ENCODE measurements at places on chromosomes 1 and 21.
A peak's percentile ranks its signal among the peaks of the same experiment; 100 is the strongest.

- no peak for DNase-seq
Observed at GRCh38 chr1:24400065-24400464, 13.5 kb downstream of the STPG1 start.

DNA sequence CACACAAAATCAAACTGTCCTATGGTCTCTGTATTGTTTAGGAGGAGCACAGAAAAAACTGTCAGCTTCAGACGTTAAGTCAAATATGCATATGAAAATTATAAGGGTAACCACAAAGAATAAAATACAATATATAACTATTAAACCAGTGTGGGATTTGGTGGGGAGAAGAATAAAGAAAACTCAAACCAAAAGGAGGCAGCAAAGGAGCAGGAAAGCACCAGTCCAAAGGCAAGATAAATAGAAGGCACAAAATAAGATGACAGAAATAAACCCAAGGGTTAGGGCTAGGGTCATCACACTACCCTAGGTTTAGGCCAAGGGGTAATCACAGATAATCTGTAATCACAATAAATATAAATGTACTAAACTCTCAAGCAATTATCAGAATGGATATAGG lies 32.8 kb downstream of the DLGAP3 start:
- DNase-seq: no peak

- no peak for DNase-seq
Observed at GRCh38 chr1:58932859-58933598, 149.2 kb upstream of the JUN start.

DNA sequence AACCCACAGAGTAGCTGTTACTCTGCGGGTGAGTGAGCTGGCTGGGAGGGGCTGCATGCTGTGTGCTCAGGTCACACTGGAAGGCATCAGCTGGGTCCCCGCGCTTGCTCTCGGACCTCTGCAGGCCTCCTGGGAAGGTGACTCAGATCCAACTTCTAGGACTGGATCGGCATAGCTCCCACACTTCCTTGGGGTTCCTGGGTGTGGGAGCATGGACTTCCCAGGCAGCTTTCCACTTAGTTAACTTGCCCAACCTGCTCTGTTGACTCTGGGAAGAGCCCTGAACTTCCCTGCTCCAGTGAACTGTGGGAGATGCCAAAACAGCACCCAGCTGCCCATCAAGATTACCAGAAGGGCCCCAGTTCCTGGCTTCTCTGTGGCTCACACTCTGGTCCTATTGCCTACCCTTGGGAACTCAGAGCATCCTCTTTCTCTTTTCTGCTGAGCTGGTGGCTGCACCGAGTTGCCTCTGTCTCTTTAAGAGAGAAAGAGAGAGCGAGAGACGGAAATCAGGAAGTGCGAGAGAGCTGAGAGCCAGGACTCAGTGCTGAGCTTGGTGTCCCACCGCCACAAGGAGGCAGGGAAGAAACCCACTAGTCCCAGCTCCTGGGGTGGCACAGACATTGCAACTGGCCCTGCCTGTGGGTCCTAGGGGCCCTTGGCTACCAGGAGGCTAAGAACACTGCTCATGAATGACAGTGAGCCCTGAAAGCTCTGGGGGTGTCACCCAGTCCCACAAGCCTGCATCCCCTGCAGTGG lies at the start of gene IKBKE:
Gene IKBKE (plus strand): TSS at position 544 of the 759 bp plus-strand sequence. CDS start 2,752 bp downstream, outside the sequence.
- DNase-seq: peak; percentile 59

GRCh38 chr1:116824631-116825206 lies 70.5 kb downstream of the CD2 start:
- no peak for DNase-seq

- DNase-seq: no peak
Observed at GRCh38 chr1:22096463-22096862, 44.0 kb downstream of the CDC42 start.

GRCh38 chr1:160402001-160402795 lies 1.8 kb downstream of the VANGL2 start:
- no peak for DNase-seq

GRCh38 chr1:152718238-152718637 lies 10.3 kb downstream of the LCE4A start:
- DNase-seq: no peak

- DNase-seq: no peak
Observed at GRCh38 chr1:233289676-233290075, 5.8 kb downstream of the PCNX2 start.

DNA sequence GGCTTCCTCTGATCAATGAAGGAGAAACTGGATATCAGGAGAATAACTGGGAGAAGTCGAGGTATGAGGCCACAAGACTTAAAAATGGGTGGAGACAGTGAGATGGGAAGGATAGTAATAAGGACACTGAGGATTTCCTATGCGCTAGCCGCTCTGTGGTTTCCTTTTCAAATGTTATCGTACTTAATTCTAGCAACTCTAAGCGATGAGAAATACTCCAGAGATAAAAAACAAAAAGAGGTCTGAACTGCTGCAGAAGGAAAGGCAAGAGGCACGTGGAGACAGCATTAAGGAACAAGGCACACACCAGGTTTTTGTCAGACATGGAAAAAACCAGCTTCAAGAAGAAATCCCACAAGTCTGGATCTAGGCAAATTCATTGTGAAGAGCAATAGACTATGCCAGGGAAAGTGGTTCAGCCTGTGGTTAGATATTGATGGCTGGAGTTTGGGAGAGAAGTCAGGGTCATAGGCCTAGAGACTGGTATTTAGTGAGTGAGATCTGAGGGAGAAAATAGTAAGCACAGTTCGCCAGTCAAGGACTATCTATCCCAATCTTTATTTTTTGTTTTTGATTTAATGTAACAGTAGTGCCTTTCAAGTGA lies 5.3 kb downstream of the CLCA2 start:
- DNase-seq: no peak

DNA sequence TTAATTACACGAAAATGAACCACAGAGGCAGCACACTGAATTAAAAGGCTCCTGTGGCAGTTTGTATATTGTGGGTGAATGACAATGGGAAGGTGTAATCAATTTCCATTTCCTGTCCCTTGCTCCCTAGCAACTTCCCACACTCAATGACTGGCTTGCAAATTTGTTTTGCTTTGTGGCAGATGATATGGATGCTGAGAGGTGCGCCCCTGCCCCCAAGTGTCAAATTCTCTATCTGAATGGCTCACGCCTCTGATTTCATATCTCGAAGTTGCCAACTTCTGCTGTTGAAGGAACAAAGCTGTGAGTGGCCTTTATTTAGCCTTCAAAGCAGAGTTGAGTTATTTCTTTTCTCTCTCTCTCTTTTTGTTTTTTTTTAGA lies 86.0 kb downstream of the FOXD2 start:
- DNase-seq: no peak

DNA sequence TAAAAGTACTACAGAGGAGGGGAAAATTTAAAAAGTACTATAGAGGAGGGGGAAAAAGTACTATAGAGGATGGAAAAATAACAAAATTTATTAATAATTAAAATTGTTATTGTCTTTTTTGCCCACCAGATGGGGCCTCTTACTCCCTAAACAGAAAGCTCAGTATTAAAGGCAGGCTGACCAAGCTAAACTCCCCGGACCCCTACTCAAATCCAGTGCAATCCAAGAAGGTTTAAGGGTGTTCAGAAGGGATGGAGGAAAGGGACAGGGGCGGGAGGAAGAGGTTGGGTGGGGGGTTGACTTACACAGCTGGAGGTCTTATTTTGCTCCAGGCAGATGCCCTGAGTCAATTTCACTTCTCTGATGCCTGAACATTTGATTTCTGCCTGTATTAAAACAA lies 13.7 kb downstream of the CD34 start:
- DNase-seq: no peak

- DNase-seq: no peak
Observed at GRCh38 chr1:9198538-9199361, 35.8 kb upstream of the H6PD start.

DNA sequence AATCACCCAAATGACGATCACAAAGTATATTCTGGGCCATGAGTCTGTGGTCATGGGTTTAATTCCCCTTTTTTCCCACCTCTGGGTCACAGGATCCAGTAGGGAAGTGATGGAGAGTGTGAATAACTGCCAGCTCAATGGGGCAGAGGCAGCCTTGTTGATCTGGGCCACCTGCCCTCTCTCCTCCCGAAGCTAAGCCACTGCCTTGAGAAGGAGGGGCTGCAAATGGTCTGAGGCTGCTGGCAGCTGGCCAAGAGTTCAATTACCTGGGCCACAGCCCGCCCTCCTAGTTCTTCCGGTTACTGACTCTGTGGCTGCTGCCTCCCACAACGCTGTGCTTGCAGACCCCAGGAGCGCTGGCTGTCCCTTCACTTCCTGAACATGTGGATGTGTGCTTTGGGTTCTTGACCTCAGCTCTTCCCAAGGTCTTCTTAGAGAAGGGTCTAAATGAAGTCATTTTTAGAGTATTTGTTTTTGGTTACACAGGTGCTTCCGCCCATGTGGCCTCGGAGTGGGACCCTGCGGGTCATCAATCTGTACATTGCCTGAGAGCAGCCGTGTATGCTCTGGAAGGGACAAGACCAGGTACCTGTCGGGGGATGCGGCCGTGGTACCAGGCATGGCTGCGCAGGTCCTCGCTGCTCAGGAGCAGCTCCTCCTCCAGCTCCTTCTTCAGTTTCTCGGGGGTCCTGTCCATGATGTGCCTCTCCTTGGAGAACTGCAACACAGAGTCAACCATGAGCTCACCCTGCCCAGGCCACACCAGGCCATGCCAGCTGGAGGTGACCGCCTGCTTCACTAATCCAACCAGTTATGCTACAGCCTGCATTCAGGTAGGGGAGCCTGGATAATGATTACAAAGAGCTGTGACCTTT lies 89.7 kb downstream of the BCAR3 start:
- DNase-seq: no peak

DNA sequence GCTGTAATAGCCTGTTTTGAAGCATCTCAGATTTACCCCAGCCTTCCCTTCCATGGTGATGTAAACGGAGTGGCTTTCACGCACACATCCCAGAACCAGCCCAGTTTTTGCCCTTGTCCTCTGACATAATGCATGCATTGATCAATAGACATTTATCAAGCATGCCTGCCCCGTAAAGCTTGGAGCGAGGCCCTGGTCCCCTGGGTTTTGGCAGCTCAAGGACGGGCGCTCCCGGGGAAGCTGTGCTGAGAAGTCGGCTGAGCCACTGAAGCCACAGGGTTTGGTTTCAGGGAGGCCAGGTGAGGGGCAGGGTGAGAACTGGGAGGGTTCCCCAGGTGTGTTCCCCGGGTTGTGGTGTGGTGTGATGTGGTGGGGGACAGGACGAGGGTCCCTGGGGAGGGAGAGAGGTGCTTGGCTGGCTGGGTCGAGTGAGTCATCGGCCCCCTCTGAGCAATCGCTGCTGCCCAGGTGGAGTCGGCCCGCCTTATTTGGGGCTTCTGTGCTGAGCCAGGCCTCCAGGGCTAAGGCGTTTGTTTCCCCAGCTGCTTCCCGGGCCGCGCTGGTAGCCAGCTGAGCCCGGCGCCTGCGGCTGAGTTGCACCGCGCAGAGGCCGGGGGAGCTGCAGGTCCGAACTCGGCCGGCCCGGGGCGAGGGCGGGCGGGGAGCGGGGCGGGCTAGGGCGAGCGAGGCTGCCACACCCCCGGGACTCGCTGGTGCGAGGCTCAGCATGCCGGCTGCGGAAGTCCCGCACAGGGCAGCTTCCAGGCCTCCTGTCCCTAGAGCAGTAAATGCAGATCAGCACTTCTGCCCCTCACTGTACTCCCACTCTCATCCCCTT lies 23.6 kb downstream of the ATP2B4 start:
- no peak for DNase-seq

GRCh38 chr1:51299981-51300670 lies 30.2 kb downstream of the TTC39A start:
- DNase-seq: no peak

DNA sequence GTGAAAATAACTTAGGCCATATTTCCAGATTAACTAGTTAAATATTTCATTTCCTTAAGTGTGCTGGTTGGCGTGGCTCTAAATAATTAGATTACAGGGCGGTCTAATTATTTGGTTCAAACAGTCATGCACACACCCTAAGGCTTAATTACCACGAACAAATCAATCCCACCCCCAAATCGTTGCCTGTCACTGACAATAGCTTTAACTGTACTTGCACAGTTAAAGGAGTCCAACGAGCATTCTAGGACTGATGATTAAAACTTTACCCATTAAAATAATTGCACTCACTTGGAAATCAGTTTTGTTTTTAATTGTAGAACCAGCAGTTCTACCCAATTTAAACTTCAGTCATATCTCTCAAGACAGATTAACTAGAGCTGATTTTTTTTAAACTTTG lies 1.5 kb upstream of the POU2F1 start:
- no peak for DNase-seq

- no peak for DNase-seq
Observed at GRCh38 chr1:54919367-54920359, 32.7 kb upstream of the DHCR24 start.

DNA sequence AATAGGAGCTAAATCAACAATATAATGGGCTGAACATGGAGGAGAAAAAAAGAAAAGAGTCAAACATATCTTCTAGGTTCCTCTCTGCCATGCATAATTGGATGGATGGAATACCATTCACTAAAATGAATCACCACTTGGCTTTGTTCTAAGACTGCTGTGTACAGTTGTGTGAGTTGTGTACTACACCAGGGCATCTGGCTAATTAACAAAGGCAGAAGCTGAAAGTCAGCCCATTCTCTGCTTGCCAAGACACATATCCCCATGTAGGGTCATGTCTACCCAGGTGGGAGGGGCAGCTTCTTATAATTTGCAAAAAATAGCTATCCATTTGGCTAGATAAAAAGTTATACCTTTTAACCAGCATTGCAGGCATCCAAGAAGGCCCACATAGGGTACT lies 21.0 kb downstream of the JUN start:
- DNase-seq: no peak

- DNase-seq: no peak
Observed at GRCh38 chr1:89855413-89856123, 34.7 kb downstream of the LRRC8D start.

DNA sequence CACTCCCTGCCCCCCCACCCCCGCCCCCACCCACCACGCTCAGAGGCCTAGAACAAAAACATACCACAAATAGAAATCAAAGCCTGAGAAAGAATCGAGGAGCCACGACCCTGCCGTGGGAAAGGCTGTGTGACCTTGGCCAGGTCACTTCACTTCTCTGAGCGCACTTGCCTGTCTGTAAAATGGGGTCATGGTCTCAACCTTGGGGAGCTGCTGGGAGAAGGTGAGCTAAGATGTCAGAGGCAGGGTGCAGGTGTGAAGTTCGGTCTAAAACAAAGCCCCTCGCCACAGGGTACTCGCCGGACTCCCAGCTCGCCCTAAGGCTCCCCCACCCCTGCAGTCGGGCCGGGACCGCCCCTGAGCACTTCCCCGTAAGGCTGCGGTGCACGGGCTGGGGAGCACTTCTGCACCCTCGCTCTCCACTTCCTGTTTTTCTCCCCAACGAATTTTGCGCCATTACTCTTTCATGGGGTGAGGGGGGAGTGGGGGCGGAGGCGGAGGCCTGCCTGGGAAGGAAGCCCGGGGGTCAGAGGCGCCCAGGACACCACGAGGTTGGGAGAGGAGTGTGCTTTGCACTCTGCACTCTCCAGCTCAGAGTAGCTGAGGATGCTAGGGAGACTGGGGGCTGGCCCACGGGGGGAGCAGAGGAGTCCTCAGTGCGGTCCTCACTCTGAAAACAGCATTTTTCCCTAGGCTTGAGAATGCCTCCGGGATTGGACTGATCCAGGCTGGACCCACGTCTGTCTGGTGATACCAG lies 21.9 kb upstream of the PIK3CD start:
- DNase-seq: peak; percentile 78

Data from GDM1 (cell line).